NCI-H774 (cell line): ENCODE measurements at places on chromosomes 1 and 21.
A peak's percentile ranks its signal among the peaks of the same experiment; 100 is the strongest.

GRCh38 chr1:115277276-115277675 is 60.8 kb downstream of the NGF start:
- no peak for DNase-seq

DNA sequence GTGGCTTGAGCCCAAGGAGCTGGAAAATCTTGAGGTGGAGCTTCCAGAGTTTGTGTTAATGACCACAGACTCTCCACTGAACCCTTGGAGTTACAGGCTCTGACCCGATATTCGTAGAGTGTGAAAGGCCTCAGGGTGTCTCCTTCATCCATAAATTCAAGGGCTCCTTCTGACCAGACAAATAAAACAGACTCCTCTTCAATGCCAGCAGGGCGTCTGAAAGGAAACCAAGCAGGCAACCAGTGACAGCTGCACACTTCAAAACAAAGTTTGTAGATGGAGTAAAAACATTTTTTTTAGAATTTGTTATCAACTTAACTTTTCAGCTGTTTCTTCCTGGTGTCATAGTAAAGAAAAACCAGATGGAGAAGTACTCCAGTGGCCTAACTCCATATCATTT is 161.1 kb downstream of the KCTD3 start:
- DNase-seq = no peak

DNA sequence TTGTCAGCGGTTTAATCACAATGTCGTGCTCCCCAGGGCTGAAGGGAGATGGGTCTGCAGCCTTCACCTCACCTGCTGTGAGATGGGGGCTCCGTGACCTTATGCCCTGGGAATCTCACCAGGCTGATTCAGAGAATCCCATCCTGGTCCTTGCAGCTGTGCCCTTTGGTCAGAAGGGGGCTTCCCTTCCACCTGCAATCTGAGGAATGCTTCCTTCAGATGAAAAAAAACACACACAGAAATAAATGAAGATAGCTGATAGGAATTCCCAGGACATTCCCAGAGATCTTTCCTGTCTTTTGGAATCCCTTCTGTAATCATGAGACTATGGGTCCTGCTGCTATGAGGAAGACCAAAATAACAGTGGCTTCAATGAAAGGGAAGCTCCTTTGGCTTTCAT is 127.0 kb upstream of the VAMP3 start:
- DNase-seq = no peak

DNA sequence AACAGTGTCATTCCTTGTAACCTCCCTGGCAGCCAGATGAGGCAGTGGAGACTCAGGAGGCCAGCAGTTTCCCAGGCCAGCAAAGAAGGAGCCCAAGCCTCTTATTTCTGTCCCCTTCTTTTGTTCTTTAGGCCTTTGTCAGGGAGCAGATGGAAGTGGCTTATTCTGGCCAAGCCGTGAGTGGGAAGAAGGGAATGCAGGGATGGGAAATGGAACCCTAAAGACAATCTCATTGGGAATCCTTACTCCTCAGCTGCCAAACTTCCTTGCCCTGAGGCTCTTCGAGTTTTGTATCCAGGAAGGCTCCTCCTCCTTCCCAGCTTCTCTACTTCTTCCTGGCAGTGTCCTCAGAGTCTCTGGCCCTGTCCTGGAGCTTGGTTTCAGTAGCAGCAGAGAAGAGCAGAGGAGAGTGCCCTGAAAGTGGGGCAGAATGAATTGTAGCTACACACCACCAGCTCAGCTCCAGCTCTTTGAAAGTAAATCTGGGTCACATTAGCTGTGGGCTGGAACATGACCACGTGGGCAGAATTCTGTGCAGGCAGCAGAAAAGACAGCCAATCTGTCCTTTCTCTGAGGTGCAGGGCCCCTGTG is 63.9 kb downstream of the NDUFS5 start:
- DNase-seq = no peak

GRCh38 chr21:34365809-34366208 is 2.0 kb downstream of the KCNE2 start:
- DNase-seq = peak; percentile 19

DNA sequence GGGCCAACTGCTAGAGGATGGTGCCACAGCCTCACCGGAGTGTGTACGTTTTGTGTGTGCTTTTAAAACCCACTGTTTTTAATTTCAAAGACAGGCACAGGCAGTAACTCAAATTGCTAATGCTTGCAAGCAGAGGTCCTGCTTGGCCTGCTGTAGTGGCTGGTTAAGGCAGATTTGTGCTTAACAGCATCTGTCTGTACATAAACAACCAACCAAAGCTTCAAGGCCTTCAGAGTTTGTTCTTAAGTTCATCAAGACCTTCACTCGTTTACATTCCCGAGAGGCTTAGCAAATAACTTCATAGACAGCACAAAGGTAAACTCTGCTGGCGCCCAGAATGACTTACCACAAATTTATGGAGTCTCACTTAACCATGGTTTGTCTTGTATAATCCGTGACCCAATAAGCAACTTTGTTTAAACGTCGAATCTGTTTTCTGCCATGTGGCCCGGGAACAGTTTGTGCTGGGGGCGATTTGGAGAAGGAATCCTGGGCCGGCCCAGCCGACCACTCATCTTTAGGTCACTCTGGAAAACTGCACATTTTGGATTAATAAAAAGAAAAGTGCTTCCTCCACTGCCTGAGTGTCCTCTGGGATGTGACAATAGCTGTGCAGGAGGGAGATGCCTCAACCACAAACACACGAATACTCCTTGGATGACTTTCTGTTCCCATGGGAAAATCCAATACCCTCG is 58.1 kb downstream of the CAPZB start:
- DNase-seq = no peak

DNA sequence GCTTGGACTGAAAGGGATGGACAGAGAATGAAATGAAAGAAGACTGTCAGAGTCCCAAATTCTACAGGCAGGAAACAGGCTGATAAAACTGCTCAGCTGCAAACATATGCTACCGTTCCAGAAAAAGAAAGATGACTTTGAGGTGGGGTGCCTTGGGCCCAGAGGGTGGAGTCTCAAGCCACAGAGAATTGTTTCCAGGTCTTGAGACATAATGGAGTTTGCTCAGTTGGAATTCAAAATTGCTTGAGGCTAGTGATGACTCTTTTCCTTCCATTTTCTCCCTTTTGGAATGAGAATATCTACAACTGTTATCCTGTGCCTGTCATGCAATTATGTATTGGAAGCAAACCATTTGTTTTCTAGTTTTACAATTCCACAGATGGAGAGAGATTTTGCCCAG is 23.6 kb upstream of the PSEN2 start:
- no peak for DNase-seq

- DNase-seq = no peak
Measured at GRCh38 chr21:45923146-45923545, 58.4 kb upstream of the COL6A1 start.

DNA sequence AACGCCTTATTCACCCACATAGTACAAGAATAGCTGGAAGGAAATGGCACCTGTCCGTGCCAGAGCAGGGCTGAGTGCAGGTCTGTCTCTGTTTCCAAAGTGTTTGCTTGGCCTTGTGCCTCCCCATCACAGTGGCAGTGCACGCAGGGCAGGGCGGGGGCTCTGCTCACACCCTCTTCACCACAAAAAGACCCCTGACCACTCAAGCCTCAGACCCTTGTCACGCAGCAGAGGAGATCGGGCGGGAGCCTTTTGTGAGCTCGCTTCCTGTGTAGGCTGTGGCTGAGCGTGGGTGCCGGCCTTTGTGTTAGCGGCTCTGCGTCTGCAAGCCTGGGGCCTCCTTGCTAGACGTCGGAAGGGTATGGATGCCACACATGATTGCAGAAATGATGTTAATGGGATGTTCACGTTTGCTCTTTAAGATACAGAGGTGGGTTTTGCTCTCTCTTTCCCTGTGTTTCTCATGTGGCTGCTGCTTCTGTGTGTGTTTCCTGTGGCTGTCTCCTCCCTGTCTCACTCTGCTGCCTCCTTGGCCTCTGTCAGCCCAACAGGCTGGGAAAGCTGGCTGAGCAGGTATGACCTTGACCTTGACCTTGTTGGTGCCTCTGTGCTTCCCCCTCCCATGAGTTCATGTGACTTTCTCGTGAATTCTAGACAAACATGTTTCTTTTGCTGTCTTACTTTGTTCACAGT is 45.4 kb downstream of the S100B start:
- no peak for DNase-seq

GRCh38 chr1:169128562-169128961 is 22.1 kb downstream of the ATP1B1 start:
- DNase-seq = no peak

- DNase-seq = no peak
Measured at GRCh38 chr1:64245495-64245894, 42.1 kb downstream of the UBE2U start.

- DNase-seq = no peak
Measured at GRCh38 chr1:41578712-41579335, 94.3 kb upstream of the EDN2 start.

GRCh38 chr1:102879439-102879993 is 228.8 kb downstream of the COL11A1 start:
- DNase-seq = no peak
